ENCODE measurements at places on chromosomes 7 and 10. TPM values are rescaled to one million over a fixed set of nuclear protein-coding genes. Genes with fewer than 3 reads are reported as not detected.
A peak's percentile ranks its signal among the peaks of the same experiment; 100 is the strongest.

PLXNA4 gene
- total RNA-seq: 4.3 TPM

GRCh38 chr7:1651031-1651446, 19.0 kb upstream of the ELFN1 start:
- peak; percentile 30 for DNase-seq

FGFBP3 gene
- total RNA-seq: 0.77 TPM

DNAJC12 gene
- 1.5 TPM for total RNA-seq

C7orf33 gene
- not detected for total RNA-seq

DNA sequence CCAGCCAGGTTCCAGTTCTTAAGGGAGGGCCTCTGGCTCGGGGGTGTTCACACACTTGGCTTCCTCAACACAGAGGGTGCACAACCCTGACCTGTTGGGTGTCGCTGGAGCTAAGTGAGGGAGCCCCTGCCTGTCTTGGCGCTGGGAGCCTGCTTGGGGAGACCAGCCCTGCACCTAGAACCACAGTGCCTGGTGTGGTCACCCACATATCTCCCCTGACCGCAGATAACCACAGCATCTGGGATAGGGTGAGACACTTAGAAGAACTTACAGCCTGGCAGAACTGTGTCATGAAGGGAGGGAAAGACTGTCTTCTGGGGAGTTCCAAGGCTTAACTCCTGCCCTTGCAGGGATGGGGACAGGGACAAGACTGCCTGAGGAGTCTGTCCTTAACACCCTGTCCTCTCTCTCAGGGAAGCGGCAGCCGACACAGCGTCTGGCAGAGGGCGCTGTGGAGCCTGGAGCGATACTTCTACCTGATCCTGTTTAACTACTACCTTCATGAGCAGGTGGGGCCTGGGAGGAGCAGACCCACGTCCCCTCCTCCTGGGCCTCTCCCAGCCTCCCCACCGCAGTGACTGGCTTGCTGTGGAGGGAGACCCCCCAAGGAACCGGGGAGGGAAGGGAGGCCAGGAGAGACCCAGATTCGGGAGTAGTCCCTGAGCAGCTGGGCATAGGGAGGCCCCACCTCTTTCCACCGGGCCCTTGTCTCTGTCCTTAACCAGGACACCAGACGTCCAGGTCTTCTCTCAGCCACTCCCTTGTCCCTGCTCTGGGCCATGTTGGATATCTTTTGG, 59.0 kb downstream of the PALD1 start:
- no peak for DNase-seq

- no peak for DNase-seq
Measured at GRCh38 chr10:2471811-2472210, 595.5 kb upstream of the PFKP start.

CDC14C gene
- not detected for total RNA-seq

DNA sequence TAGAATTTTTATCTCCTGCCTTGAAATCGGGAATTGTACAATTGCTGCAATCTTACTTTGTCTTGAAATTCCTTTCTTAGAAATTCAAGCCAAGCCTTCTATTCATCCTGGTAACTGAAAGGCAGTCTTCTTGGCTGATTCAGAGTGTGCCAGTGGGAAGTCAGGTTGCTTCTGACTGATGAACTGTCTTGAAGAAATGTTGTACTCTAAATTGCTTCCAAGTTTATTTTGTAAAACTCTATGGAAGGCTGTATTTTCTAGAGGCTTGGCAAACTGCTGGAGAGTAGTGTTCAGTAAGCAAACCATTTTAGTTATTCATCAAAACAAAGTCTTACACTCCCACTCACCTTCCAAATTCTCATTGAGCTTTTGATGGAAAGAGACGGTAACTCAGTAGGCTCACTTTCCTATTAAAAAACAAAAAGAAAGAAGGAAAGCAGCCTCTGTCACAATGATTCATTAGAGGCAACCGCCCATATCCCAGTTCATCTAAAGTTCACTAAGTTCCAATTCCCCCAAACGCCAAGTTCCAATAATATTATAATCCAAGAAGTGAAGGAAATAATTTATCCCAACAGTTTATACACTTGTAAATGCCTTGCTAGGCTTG, 187.9 kb upstream of the MALRD1 start:
- DNase-seq: no peak

PDZD7 gene
- 1.6 TPM for total RNA-seq

GRCh38 chr10:47405857-47406547, 21.9 kb upstream of the ZNF488 start:
- no peak for DNase-seq

SUFU gene
- total RNA-seq: 14.3 TPM

DNA sequence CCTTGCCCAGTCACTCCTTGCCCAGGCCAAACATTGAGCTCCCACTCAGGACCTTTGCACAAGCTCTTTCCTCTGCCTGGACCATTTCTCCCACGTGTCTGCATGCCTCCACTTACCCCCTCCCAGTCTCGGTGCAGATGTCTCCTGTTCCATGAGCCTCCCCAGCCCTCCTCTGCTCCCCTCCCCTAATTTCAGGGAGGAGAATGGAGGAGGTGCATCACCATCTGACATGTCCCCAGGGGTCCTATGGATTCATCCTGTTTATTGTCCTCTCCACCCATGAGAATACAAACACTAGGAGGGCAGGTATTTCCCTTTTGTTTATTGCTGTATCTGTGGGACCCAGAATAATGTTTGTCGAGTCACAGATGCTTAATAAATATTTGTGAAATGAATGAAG, 8.6 kb upstream of the GRID2IP start:
- DNase-seq: no peak

- no peak for DNase-seq
Measured at GRCh38 chr7:106793015-106793975, 71.8 kb upstream of the PIK3CG start.

GBX1 gene
- total RNA-seq: not detected

- DNase-seq: no peak
Measured at GRCh38 chr7:6142871-6143380, 111.8 kb downstream of the ANKRD61 start.

DNA sequence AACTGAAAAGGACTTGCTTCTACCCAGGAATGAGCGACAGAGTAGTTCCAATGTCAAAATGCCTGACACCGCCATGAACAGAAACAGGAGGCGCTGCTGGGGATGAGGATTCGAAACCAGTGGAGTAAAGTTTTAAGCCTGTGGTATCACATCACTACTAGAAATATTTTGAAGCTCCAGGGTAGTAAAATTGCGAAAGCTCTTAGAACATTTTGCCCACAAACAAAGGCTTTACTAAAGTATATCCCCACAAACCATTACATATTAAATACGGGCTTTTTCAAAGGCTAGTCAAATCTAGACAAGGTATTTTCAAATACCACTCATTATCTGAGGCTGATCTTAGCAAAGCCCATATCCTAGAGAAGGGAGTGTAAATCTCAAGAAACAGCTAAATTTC, 2.4 kb downstream of the PRDX3 start:
- no peak for DNase-seq

- DNase-seq: no peak
Measured at GRCh38 chr10:33216661-33217427, 117.6 kb downstream of the NRP1 start.

GRCh38 chr7:99844328-99844727, 16.5 kb downstream of the CYP3A43 start:
- DNase-seq: no peak

DNA sequence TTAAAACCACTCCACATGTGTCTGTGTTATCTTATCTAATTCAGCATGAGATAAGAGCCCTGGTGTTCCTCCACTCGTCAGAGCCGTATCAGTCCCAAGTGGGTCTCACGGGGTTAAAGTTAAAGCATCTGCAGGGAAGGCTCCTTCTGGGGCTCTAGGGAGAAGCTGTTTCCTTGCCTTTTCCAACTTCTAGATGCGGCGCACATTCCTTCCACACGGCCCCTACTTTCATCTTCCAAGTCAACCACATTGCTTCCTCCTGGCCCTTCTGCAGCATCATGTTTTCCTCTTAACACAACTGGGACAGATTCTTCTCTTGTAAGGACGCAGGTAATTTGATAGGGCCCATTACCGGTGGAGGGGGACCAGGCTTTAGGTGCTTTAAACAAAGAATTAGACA, 620.1 kb upstream of the DPP6 start:
- no peak for DNase-seq

DNA sequence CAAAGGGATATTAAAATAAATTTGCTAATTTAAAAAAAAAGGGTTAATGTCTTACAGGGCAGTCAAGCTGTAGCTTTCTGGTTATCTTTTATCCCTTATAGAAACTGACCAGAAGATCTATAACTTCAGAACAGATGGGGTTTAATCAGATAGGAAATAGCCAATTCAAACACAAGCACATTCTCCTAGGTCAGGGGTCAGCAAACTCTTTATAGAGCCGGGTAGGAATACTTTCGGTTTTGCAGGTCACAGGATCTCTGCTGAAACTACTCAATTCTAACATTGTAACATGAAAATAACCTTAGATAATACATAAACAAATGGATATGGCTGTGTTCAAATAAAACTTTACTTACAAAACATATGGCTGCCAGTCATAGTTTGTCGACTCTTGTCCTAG, 479.8 kb downstream of the ADRA2A start:
- no peak for DNase-seq

DNA sequence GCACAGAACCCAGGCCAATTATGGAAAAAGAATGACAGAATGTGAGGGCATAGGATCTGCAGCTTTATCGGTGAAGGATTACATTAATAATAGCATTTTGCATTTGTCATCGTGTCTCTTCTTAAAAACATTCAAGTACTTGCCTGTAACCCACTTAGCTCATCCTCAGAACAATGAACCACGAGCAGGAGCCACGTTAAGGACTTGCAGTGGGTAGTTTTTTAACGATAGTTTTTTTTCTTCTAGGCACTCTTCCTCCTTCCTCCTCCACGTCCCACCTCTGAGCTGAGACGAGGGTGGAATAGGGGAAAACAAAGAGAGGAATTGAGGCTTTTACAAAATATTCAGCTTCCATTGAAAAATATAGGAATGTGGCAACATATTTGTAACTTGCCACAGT, 27.1 kb downstream of the CDHR3 start:
- no peak for DNase-seq

TMEM270 gene
- not detected for total RNA-seq

CCL24 gene
- 4.1 TPM for total RNA-seq

GRCh38 chr7:90579181-90579688, 16.9 kb upstream of the CDK14 start:
- no peak for DNase-seq

GRCh38 chr7:120654241-120654640, 203.7 kb downstream of the TSPAN12 start:
- DNase-seq: no peak

DNA sequence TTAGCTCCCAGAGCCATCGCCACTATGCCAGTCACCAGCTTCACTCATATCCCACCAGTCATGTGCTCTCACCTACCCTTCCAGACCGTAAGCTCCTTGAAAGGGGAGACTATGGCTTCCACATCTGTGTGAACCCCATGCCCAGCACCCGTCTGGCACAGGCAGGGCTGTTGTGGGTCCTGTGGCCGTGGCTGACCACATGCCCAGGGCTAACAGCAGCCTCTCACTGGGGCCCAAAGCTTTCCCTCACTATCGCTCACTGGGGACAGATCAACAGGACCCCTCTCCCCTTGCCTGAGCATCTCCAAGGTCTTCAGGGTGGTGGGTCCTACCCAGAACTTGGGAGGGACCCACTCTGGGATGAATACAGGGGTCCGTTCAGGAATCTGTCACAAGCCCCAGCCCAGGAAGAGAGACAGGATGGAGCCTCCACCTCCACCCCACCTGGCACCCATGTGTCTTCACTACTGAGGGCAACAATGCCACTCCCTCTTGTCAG, 303.9 kb downstream of the GRID1 start:
- DNase-seq: no peak

- no peak for DNase-seq
Measured at GRCh38 chr7:46463170-46463569, 542.1 kb upstream of the IGFBP3 start.

- DNase-seq: no peak
Measured at GRCh38 chr7:34067005-34067778, 161.9 kb downstream of the BMPER start.

PIK3AP1 gene
- total RNA-seq: 71.6 TPM

DNA sequence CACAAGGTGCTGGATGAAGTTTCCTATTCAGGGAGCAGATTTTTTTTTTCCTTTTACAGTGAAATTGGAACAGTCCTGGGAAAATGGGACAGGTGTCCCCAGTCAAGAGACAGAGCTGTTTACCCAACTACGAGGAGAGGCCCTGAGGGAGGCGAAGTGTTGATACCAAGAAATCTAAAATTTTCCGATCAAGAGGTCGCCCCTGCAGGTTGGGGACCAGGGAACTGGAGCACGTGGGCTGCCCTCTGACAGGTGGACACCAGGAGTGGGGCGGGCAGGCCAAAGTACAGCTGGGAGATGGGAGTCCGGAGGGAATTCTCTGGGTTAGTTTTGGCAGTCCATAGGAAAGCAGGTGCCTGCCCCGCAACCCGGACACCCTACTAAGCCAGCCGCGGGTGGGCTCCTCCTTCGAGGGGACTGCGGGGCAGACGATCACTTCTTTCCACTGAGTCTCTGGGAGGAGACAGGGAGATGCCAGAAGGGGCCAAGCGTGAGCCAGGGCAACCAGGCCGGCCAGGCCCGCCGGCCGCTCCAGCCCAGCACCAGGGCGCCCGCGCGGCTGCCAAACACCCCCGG, 965 bp upstream of the CAMK1D start:
- no peak for DNase-seq

DNA sequence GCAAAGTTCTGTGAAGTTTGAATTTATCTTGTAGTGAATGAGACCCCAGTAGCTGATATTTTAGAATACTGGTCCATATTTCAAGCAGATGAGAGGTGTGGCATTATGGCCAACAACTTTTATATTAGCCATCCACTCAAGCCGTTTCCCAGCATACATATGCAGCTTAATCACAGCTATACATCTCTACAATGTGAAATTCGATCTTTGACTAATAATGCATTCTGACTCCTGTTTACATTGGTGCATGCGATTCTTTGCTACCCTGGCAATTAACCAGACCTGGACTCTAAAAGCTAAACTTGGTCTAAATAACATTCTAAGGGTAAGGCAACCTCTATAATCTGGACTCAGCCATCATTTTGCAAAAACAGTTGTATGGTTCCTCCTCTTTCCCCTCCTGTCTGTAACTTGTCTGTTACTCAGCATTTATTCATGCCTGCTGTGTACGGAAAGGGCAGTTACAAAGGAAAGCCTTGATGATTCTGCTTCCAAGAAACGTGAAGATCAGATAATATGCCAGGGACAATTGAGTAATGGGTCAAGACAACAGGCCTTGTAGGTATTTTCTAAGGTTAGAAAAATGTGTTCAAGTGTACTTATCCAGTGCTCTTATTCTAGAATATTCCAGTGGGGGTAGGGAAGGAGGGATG, 50.6 kb downstream of the PNLIPRP2 start:
- no peak for DNase-seq

- DNase-seq: no peak
Measured at GRCh38 chr7:64113981-64114380, 68.7 kb downstream of the ZNF727 start.

DNA sequence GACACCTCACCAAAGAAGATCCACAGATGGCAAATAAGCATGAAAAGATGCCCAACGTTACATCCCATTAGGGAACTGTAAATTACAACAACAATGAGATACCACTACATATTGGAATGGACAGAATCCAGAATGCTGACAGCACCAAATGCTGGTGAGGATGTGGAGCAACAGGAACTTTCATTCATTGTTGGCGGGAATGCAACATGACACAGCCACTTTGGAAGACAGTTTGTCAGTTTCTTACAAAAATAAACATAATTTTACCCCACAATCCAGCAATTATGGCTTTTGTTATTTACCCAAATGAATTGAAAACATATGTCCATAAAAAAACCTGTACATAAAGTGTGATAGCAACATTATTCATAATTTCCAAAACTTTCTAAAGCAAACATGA, 176.8 kb downstream of the C7orf25 start:
- DNase-seq: no peak

ELMO1 gene
- total RNA-seq: 60.1 TPM

GRCh38 chr7:156640949-156641485, 443 bp downstream of the RNF32 start:
- DNase-seq: peak; percentile 65

- no peak for DNase-seq
Measured at GRCh38 chr7:132819648-132820047, 243.4 kb upstream of the PLXNA4 start.
